ENCODE measurements at places on chromosomes 12 and 14.

- no peak for DNase-seq
Observed at GRCh38 chr12:114611145-114612018, 72.6 kb downstream of the TBX3 start.

DNA sequence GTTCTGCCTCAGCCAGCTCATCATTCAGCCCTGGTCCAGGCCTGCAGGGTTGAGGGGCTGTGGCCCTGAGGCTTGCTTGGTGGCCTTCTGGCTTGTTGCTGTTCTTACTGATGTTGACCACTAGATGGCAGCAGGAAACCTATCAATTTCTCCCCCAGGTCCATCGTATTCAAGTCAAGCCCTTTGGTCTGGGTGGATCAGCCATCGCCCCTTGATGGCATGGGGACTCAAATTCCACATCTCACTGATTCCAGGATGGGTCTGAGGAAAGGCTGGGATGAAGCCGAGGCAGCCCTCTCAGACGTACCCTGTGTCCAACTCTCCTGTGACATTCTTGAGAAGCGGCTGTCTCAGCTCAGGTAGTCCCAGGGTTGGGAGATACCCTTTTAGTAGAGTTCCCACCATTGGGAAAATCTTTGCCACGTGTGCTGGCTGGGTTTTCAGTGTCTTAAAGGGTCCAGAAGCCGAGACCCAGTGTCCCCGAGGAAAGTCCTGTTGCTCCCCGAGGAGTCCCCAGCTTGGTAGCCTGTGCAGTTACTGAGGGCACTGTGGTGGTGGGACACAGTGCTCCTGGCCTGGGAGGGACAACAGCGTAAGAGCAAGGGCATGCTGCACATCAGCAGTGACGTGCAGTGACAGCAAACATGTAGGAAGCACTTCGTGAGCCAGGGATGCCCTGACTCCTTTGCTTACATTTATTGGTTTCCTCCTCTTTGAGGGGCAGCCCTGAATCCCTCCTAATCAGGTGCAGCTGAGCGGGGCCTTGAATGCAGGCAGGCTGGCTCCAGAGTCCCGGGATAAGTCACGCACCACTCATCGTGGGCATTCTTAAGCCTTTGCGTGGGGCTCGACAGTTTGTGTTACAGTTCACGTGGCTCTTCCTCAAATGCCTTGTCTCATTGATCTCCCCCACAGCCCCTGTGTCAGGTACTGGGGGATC lies 58.6 kb downstream of the TSPAN9 start:
- DNase-seq, result peak; percentile 12

- no peak for DNase-seq
Observed at GRCh38 chr12:127070515-127071157, 1196.3 kb upstream of the TMEM132C start.

DNA sequence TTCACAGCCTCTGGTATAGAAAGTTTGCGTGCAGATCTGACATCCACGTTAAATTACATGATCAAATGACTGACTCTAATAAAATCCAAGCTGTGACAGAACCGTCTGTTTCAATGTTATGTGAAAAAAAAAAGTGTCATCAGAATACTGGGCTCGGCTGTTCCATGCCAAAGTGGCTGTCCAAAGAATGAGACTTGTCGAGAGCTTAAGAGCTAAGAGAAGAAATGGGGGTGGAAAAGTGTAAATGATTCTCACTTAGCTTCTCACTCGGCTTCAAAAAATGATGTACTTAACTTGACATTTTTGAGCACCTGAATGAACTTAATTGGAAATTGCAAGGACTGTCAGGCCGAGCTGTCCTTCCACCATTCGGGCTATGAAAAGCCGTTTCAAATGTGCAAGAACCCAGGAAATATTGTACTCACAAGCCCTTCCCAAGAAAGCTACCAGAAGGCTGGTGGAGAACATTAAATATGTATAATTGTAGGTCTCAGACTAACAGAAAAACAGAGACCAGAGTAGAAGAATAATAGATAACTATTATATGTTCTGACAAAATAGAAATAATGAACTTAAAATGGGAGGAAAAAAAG lies 78.0 kb downstream of the DIO3 start:
- DNase-seq, result no peak

GRCh38 chr12:57803319-57803893 lies 15.1 kb downstream of the AVIL start:
- DNase-seq, result no peak

- no peak for DNase-seq
Observed at GRCh38 chr14:91897106-91897701, 29.9 kb upstream of the TC2N start.

DNA sequence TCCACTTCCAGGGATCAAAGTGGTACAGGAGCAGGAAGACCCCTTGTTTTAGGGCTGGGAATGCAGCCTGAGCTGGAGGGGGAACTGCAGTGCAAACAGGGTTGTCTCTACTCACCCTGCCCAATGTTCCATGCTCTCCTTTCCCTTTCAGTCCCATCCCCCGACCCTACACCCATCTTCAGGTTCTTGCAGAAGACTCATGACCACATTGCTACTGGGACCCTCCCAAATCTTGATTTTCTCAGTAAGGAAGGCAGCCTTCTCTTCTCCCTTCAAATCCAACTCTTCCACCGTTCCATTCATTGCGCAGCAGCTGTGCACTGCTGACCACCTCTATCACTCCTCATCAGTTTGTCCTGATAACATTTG lies 1.9 kb downstream of the SERPINA11 start:
- DNase-seq, result no peak

- no peak for DNase-seq
Observed at GRCh38 chr12:109137055-109137454, 20.7 kb downstream of the ACACB start.

DNA sequence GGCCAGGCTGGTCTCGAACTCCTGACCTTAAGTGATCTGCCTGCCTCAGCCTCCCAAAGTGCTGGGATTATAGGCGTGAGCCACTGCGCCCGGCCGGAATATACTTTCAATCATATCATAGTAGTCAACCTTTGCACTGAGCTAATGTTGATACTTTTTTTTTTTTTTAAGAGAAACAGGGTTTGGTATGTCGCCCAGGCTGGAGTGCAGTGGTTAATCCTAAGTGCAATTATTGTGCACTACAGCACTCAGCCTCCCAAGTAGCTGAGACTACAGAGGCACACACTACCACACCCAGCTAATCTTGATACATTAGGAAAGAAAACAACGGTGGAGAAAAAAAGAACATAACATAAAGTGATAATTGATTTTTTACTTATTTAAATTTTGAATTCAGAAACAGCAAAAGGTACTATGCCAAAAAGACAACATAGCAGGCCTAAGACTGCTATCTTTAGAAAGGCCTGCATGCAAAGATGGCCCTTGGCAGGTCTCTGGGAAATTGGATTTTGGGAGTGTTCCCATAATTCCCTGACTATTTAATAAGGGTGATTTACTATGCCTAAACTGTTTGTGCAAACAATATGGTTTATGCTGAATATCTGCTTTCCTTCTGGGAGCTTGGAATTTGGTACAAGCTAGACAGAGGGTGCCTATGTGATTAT lies 15.5 kb downstream of the BTBD7 start:
- DNase-seq, result no peak

DNA sequence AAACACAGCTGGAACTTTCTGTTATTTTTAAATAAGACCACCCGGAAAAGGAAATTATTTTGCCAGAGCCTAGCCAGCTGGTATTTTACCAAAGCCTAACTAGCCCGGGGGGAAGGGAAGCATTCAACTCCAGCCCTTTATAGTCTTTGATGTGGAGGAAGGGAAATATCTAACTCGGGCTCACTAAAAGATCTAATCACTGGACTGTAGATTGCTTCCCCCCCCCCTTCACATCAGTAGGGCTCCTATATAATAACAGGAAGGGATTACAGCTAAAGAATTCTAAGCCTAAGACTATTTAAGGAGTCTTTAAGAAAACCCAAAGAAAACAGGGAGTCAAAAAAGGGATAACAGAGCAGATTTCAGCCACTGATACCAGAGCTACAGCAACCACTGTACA lies 431.1 kb downstream of the KCNH5 start:
- no peak for DNase-seq

DNA sequence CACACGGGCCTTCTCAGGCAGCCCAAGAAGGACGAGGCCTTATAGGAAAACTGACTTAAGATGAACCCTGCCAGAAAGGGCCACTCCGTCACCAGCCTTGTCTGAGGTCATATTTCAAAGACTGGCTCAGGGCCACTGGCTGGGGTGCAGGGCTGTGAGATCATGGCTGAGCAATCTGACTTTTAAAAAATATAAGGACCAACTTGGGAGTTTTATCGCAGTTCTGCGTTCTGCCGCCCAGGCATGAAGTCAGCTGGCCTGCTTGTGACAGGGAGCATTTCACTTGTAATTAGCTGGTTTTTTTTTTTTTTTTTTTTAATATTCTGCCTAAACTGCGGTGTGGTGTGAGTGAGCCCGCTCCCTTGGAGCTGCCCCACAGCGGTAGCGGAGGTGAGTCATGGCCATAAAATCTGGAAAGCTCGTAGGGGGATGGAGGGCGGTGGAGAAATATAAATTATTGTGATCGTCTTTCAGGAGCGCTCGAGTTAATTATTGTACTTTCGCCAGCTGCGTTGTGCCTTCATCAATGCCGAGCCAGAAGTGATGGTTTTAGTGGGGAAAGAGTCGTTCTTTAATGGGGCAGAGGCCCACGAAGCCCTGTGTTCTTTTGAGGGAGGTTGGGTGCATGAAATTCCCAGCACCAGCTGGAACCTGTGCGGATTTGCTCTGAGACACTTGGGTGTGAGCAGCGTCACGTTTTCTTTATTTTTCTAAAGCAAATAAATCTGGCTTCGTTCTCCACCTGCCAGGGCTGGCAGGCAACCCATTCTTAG lies 231.9 kb downstream of the C12orf75 start:
- DNase-seq, result no peak

GRCh38 chr12:9118158-9118557 lies 2.4 kb upstream of the A2M start:
- no peak for DNase-seq

GRCh38 chr12:132419631-132420246 lies 70.2 kb upstream of the FBRSL1 start:
- DNase-seq, result no peak

- DNase-seq, result no peak
Observed at GRCh38 chr14:38199739-38200138, 8.0 kb upstream of the SSTR1 start.

DNA sequence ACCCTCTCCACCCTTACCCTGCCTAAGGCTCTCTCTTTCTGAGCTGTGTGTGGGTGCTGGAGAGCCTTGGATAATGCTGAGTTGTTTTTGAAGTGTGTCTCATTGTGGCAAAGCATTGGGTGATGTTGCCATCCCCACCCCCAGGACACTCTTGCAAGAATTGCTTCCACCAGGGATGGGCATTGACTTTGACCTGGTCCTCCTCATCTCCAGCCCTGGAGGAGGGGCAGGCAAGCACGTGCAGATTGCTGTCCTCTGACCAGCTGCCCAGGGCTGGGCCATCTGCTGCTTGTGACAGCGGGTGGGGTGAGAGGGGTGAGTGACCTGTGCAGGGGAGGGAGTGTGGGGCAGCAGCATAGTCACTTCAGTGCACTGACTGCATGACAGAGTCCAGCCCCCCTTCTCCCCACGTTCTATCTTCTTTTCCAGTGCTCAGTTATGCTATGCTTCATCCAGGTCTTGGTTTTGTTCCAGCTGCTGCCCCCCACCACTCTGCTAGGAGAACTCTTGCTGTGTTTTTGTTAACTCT lies 26.2 kb downstream of the SUSD6 start:
- DNase-seq, result no peak

DNA sequence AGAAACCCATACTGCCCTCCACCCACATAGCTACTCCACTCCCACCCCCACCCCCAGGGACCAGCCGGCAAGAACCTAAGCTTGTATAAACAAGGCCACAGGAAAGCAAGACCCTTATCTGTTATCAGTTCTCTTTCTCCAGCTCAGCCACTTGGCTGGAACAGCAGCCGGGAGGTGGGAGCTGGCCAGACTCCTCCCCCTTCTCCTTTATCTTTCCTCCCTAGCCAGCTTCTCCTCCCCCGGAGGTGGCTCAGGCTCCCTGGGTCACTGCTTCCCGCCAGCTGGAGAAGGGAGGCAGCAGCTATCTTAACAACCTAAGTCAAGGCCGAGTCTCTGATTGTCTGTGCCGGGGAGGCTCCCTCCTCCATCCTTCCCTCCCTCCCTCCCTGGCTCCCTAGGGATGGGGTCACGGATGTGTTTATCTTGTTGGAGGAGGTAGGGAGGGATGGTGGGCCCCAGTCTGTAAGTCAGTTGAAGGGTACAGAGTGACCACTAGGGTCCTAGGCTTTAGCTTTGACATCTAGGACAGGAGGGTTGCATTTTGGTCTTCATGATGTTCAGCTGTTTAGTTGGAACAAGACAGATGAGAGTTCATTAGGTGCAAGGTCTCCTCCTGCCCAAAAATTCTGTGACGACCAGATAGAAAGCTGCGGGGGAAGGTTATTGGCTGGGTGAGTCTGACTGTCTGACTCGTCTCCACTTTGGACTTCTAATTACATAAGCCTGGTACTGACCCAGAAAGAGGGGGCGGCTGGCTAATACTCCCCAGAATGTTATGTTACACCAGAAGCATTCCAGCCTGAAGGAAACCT lies 29.7 kb downstream of the ZFP36L1 start:
- DNase-seq, result no peak

- no peak for DNase-seq
Observed at GRCh38 chr14:94620597-94620996, 8.4 kb downstream of the SERPINA3 start.

DNA sequence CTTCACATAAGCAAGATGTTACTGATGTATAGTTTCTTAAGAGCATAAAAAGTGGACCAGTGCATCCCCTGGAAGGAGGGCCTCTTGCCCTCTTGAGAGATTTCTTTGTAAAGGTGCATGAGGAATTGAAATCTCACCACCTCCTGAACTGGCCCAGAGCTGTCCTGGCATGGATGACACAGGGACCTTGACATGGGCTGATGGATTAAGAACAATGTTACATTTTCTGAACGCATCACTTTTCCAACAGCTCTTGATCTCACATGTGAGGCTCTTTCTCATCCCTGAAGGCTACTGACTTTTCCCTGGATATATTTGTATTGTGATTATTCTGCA lies 360.4 kb downstream of the RGS6 start:
- no peak for DNase-seq

GRCh38 chr14:68767248-68767645 lies 25.6 kb downstream of the ZFP36L1 start:
- no peak for DNase-seq

DNA sequence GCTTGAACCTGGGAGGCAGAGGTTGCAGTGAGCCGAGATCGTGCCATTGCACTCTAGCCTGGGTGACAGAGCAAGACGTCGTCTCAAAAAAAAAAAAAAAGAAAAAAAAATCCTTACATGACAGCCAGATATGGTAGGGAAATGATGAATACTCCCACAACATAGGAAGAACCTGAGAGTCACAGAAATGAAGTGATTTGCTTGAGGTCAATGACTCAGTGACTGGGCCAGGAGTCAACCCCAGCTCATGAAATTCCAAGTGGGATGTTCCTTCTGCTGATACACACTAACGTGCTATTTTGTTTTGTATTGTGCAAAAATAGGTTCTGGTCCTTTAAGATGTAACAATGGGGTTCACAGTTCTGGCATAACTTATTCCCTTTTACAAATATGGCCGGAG lies 9.0 kb downstream of the RHOF start:
- no peak for DNase-seq

DNA sequence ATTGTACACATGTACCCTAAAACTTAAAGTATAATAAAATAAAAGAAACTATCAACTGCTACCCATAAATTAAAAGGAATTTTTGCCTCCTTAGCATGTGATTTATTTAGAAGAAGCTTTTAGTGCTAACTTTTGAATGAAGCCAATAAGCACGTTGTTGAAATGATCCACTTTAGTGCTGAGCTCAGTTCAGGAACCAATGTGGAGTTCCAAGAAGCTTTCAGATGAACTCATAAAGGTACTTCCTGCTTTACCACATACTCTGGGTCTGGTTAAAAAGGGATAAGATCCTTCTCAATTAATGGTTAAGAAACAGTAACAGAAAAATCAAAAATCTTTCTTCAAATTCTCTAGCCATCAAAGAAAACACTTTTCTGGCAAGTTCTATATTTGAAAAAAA lies 39.4 kb downstream of the TMTC1 start:
- no peak for DNase-seq
